Kasumi-1 (cell line): ENCODE measurements at places on chromosomes 5 and 9.

DNA sequence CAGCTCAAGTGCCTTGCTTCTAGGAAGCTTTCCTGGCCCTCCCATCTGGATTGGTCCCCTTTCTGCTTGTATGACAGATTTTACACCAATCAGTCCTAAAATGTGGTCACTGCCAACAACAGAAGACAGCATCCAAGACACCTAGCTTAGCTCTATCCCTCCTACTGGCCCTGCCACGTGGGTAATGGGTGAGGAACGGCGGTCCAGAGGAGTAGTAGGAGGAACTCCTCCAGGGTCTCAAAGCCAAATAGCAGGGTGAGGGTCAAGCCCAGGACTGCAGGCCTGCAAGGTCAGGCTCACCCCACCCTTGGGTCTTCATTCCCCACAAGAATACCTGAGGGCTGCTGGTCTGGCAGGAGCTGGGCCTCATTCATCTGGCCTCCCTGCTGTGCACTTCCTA is 56.7 kb upstream of the SLC25A51 start:
- DNase-seq = no peak

DNA sequence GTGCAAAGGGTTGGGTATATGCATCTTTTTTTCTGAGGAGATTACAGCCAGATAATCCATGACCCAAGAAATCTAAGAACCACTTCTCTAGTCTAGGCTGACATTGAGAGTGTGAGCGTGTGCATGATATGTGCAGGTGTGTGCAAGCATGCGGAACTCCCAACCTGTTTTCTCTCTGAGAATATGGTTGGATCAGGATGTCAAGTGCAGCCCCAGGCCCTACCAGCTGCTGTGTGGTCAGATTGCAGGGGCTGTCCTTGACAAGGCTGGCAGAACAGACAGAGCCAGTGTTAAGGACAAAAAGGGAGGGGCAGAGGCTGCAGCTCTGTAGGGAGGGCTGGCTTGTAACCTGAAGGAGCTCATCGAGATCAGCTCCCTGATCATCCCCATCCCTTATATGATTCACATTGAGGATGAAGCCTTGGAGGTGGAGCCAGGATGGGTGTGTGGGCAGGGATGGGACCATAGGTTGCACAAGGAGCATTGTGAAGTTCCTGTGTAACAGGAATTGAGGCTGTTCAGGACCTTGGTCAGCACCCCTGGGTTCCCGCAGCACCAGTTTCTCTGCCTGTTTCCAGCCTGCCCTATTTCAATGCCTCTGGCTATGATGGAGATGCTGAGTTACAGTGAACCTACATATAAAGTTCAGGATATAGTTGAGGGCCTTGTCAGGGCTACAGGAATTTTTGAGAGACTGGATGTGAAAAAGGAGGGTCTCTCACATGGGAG is 52.6 kb upstream of the ARAP3 start:
- peak; percentile 71 for DNase-seq

DNA sequence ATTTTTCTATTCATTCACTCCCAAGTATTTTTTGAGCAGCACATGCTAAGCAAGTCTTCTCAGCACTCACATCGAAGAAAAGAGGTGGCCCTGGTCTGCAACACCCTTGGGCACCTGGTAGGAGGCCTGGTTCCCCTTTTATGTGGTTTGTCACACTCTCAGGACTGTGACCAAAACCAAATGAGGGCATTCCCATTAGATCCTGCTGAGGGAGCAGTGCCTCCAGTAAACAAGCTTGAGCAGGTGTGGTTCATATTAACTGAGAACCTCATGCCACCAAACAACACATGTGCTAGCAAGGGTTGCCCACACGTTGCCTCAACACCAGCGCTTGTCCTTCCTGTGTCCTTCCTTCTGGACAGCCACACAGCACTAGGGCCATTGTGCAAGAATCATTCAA is 26.9 kb upstream of the SYK start:
- no peak for DNase-seq

- DNase-seq = no peak
Measured at GRCh38 chr9:127809540-127810377, 7.1 kb downstream of the FPGS start.

DNA sequence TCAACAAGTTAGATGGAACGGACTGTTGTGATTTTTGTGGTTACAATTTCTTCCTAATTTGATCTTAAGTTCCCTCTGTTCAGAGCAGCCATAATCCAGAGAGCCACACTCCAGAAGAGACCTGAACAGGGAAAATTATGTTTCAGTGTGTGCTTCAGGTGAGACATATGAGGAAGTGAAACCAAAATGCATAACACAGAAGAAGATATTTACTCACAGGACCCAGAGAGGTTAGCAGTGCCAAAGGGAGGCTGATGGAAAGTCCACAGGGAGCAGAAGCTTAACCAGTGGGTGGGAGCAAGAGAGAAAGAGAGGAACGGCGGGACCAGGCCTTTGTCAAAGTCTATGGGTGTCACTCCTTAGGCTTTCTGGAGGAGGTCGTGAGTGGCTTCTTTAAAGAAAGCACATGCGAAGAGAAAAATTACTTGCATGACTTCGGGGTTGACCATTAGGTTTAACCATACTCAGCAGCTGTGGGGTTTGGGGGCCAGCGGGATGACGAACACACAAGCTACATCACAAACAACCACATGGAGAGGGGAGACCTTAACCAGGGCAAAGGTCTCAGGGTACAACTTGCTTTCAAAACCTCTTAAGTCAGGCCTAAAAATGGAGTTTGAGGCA is 141.4 kb downstream of the MED10 start:
- no peak for DNase-seq

DNA sequence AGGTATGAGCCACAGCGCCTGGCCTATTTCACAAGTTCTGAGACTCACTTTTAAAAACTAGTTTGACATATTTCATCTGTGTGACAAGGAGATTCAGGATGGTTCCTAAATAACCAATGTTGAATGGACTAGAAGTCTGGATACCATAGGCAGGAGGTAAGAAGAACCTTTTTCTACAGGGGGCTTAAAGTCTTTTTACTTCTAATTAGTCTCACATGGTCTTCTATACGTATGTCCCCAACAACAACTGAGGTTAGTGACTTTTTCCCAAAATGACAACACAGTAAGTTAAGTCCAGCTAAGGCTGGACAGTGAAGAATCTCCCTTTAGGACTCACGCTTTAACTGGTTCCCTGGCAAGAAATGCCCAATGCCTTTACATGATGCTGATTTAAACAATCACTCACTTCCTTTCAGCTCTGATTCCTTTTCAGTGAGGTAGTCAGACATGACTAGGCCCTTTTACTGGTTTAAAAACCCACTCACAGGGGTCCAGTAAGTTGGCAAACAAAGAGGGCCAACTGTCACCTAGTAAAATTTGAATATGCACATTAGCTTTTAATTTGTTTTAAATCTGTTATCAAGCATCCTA is 12.1 kb upstream of the HAUS6 start:
- no peak for DNase-seq

GRCh38 chr9:24011881-24012280 is 185.8 kb upstream of the ELAVL2 start:
- DNase-seq = no peak

- DNase-seq = peak; percentile 54
Measured at GRCh38 chr5:90854169-90854568, 295.6 kb downstream of the ADGRV1 start.

DNA sequence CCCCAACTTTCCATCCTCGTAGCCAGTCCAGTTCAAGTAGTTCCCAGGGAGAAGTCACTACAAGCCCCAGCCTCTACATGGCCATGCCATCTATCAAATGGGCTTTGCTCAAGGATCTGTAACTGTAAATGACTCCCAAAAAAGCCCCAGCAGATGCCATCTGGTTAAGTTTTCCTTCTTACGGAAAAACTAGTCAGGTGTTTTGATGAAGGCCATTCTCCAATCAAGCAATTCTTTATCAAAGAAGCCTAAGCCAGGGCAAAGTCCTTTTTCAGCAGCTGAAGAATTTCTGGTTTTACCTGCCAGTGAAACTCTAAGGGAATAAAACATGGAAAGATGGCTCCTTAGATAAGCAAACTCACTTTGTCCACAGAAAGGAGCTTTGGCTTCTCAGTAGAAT is 21.9 kb upstream of the ZNF622 start:
- no peak for DNase-seq

- DNase-seq = no peak
Measured at GRCh38 chr5:57524348-57525060, 41.9 kb upstream of the ACTBL2 start.

GRCh38 chr9:124325816-124326215 is 68.1 kb downstream of the NEK6 start:
- no peak for DNase-seq

- no peak for DNase-seq
Measured at GRCh38 chr9:78053627-78054026, 22.0 kb upstream of the GNAQ start.

- DNase-seq = no peak
Measured at GRCh38 chr5:8961219-8961618, 584.7 kb downstream of the SEMA5A start.

DNA sequence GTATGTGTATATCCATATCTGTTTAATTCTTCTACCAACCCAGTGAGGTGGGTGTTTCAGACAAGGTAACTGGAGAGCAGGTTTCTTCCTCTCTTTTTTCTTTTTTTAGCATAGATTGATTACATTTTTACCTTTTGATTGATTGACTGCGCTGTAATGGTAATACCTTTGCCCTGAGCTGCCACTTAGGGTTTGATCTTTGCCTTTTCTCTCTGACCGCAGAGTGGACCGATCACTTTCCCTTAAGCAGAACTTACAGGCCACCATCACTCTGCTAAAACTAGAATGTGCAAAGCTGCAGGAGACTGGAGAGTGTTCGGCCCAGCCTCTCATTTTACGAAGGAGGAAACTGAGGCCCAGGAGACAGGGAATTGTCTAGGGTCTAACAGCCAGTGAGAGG is 38.0 kb downstream of the RCL1 start:
- DNase-seq = no peak

GRCh38 chr9:14339746-14340145 is 25.8 kb upstream of the NFIB start:
- DNase-seq = no peak

GRCh38 chr5:96064877-96065276 is 103.2 kb upstream of the ELL2 start:
- DNase-seq = no peak

DNA sequence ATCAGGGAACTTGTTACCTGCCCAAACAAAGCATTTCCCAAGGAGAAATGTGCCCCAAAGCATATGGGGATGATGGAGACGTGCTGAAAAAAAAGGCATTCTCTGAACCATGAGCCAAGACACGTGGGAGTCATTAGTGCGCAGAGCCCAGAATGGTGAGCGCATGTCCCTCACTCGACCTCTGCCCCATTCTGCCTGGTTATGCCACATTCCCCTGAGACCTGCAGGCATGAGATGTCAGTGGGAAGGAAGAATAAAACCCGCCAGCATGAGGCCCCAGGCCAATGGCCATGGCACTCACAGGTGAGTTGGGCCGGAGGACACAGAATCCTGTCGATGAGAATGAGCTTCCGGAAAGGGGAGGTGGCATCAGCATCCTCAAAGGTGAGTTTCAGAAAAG is 228.9 kb downstream of the CDK5RAP2 start:
- no peak for DNase-seq

DNA sequence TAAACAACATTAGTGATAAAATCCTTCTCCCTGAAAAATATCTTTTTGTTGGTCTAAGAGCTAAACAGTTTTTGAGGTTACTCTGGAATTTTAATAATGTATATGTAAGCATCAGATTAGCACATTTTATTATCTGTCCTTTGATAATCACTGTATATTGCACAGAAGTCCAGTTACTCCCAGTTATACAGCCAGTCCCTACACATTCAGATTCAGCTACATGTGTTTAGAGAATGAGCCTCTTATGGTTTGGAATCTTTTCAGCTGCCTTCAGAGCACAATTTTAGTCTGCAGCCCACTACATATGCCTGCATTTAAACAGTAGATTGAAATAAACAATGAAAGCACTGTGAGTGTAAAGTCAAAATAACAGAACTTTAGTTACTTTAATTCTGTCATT is 438.2 kb downstream of the ARHGEF28 start:
- no peak for DNase-seq

DNA sequence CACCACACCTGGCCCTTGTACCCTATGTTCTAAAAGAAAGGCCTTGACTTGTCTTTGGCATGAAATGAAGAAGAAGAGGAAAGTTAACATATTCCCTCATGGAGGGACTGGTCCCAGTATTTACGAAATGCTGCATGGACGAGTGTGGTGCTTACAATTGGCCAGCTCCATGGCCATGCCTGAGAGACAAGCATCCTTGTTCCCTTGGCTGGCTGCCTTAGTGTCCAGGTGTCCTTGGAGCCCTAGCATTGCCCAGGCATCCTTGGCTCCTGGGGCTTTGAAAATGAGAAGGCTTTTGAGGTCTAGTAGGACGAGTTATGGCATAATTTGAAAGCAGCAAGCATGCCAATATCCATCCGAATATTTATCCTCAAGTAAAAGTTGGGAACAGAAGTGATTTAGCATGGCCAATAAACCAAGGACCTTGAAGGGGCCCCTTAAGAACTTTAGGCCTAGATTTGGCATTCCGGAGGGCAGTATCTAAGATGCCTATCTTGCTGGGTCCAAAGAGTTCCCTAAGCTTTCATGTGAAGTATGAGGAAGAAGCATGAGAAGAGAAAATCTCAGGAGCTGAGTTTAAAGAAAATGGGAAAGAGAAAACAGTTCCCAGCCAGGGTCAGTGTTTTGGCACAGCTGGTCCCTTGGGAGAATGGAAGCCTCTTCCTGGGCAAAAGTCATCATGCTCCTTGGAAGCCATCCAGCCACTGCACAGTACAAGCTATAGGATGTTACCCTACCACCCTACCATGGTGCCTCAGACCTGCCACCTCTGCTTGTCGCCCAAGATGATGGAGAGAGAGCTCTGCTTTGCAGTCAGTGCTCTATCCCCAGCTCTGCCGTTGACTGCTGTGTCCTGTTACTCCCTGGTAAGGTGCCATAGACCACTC is 91.0 kb downstream of the AOPEP start:
- DNase-seq = no peak

GRCh38 chr5:168109441-168109840 is 182.0 kb upstream of the WWC1 start:
- DNase-seq = no peak

DNA sequence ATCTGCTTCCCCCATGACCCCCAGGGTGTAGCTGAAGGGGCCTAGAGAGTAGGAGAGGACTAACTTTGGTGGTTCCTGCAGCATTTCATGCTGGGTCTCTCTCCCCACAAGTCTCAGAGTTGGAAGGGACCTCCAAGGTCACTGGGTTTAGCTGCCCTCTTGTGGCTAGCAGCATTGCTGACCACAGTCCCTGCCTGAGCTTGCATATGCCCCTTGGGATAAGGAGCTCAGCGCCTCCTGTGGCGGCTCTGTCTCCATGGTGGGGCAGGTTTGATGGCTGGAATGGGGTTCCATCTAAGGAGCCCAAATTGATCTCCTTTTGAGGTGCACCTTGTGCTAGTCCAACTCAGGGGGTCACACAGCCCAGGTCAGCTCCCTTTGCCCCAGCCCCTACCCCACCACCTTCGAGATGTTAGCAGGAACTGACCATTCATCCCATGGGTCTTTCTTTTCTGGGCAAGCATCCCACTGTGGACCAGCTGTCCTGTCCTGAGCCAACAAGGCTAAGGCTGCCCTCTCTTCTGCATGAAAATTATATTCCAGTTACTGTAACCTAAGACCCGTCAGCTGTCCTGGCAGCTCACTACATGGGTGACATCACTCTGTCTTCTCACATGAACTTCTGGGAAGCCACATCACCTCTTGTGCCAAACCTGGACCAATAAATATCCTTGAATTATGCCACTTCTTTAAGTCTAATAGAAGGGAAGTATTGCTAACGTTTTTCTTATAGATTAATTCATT is 196.2 kb downstream of the HSPA4 start:
- no peak for DNase-seq
